ENCODE measurements at places on chromosomes 2 and 18. TPM values are rescaled to one million over a fixed set of nuclear protein-coding genes. Genes with fewer than 3 reads are reported as not detected.

The PRKD3 gene
- 59.8 TPM for total RNA-seq

- DNase-seq: no peak
Observed at GRCh38 chr2:96116879-96117533, 635 bp upstream of the ADRA2B start.

- no peak for DNase-seq
Observed at GRCh38 chr2:69157441-69157840, 144.5 kb downstream of the ANTXR1 start.

GRCh38 chr2:17426743-17427142 is 91.5 kb downstream of the RAD51AP2 start:
- DNase-seq: no peak

DNA sequence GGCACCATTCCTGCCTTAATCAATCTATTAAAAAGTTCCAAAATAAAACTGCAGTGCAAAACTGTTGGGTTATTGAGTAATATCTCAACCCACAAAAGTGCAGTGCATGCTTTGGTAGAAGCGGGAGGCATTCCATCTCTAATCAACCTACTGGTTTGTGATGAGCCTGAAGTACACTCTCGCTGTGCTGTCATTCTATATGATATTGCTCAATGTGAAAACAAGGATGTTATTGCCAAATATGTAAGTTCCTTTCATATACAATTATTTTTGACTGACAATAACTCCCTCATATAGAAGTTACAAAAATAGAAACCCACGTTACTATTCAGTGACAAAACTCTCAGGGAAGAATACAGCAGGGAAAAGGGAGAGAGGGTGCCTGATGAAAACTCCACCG is 43.0 kb downstream of the OSGEPL1 start:
- DNase-seq: no peak

DNA sequence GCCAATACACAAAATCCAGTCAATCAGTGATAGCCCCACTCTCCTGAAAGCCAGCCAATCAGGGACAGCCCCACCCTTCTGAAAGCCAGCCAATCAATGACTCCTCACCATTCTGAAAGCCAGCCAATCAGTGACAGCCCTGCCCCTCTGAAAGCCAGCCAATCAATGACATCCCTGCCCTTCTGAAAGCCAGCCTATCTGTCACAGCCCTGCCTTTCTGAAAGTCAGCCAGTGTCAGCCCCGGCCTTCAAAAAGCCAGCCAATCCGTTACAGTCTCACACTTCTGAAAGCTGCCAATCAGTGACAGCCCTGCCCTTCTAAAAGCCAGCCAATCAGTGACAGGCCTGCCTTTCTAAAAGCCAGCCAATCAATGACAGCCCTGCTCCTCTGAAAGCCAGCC is 95.9 kb upstream of the HDAC4 start:
- DNase-seq: no peak

GRCh38 chr2:232292395-232293154 is 86.0 kb upstream of the ALPP start:
- peak; percentile 60 for DNase-seq

Measured in A172 (cell line).